Activated CD4-positive, alpha-beta memory T cell treated with anti-CD3 and anti-CD28 coated beads for 36 hours (primary cell): ENCODE measurements at places on chromosomes 11 and 22. TPM values are rescaled to one million over a fixed set of nuclear protein-coding genes. Genes with fewer than 3 reads are reported as not detected.

DNA sequence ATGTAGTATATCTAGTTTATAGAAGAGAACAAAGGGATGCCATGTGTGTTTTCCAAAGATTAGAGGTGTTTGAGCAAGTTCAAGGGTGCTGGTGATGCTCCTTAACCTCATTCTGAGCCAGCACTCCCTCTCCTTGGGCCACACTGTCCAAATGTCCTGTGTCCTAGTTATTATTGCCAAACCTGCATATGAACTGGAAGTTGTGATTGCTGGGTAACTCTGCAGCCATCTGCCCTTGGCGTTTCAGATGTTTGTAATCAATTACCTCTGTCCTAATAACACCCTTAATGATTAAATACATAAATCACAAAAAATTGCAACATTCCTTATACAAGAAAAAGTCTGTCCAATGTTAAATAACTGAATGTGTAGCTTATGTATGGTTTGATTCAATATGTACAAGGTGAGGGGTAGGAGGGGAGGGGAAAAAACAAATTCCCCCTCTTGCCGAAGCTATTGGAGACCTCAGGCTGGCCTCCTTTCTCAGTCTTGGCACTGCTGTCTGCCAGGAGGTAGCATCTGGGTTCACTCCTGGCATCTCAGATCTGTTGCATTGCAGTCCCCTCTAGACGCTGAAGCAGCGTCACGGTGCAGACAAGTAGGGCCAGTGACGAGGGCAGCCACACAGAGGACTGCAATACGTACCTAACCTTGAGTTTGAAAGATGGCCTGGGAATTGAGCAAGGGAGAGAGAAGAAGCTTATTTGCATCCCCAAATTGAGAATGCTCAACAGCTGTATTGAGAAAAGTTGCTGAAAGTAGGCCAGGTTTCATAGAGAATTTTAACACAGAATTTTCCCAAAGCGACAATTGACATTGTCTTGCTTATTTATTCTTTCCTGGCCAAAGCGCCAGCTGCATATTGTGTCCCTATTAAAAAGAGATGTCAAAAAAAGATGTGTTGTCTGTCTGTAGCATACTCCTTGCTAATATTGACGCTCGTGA, 89.6 kb upstream of the ARHGAP32 start:
- H3K36me3 ChIP-seq: no peaks in the 10 kb centered on the region
- H3K4me3 ChIP-seq: no peak overlapping the region
- H3K4me1 ChIP-seq: peaks cover 12% of the 10 kb centered on the region
- H3K27ac ChIP-seq: no peak overlapping the region

DNA sequence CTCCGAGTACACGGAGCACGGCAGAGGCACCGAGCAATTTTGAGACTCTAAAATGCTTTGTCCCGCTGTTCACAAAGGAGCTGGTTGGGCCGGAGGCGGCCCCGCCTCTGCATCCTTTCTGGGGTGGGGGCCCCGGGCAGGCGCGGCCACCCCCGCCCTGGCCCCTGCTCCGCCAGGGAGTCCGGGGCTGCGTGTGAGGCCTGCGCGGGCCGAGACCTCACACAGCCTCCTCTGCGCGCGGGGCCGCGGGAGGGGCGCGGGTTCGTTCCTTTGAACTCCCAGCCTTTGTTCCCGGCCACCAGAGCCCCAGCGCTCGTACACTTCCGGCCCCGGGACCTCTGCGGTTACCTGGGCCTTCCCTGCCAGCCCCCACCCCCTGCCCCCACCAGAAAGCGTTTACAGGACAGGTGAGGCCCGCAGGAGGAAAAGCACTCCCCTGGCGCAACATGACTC, 1.6 kb downstream of the FGF19 start:
- H3K36me3 ChIP-seq: no peaks in the 10 kb centered on the region
- peaks cover 9% of the 10 kb centered on the region for H3K4me1 ChIP-seq
- no peak for DNase-seq
- H3K27me3 ChIP-seq: peaks cover 44% of the 10 kb centered on the region
- H3K27ac ChIP-seq: no peak overlapping the region
- H3K4me3 ChIP-seq: no peak overlapping the region

GRCh38 chr11:11871991-11872401, 30.2 kb downstream of the USP47 start:
- DNase-seq: no peak
- H3K27me3 ChIP-seq: no peaks in the 10 kb centered on the region
- H3K4me3 ChIP-seq: no peak overlapping the region
- H3K4me1 ChIP-seq: peaks cover 57% of the 10 kb centered on the region

DNA sequence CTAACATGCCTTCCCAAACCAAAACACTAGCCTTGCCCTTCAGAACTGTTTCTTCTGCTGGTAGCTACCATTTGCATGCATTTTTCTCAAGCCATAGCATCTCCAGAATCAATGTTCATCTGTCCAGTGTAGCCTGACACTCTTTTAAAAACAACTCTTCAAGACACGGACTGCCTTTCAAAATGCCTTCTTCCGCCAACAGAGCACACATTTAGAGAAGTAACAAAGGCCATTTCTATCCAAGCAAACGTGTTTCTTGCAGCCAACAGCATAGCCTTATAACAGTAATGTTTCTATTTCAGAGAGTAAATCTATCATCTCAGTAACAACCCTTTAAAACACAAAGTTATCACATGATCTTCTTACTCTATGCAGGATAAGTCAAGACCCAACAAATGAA, 143.3 kb upstream of the MTMR2 start:
- no peak for DNase-seq
- H3K27me3 ChIP-seq: no peaks in the 10 kb centered on the region

- H3K27ac ChIP-seq: no peak overlapping the region
- no peaks in the 10 kb centered on the region for H3K4me1 ChIP-seq
Measured at GRCh38 chr11:1994121-1994520, 3.5 kb downstream of the H19 start.

TECTA gene
- total RNA-seq: 0.19 TPM

GRCh38 chr11:75174781-75175370, 24.0 kb downstream of the SLCO2B1 start:
- H3K27ac ChIP-seq: peak overlapping the region; percentile 28
- H3K27me3 ChIP-seq: no peaks in the 10 kb centered on the region
- peaks cover 14% of the 10 kb centered on the region for H3K4me1 ChIP-seq
- H3K36me3 ChIP-seq: no peaks in the 10 kb centered on the region

DNA sequence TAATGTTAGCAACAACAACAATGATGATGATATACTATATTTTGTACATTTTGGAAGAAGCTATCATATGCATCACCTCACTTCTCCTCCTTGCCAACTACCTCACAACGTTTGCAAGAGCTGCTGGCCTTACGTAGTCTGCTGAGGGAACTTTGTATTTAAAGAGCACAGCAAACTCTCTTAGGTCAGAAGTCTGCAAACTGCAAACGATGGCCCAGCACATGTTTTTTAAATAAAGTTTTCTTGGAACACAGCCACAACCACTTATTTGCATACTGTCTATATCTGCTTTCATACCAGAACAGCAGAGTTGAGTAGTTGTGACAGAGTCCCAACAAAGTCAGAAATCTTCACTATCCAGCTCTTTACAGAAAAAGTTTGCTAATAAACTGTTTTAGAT, 261.7 kb downstream of the TENM4 start:
- H3K27me3 ChIP-seq: peaks cover 9% of the 10 kb centered on the region
- no peak for DNase-seq
- no peak overlapping the region for H3K4me3 ChIP-seq
- H3K4me1 ChIP-seq: no peaks in the 10 kb centered on the region
- no peaks in the 10 kb centered on the region for H3K36me3 ChIP-seq
- H3K27ac ChIP-seq: no peak overlapping the region

PHLDA2 gene
- total RNA-seq: 8.3 TPM

ASRGL1 gene
- 8.2 TPM for total RNA-seq

- no peak overlapping the region for H3K27ac ChIP-seq
- H3K4me3 ChIP-seq: peak overlapping the region; percentile 30
- H3K36me3 ChIP-seq: no peaks in the 10 kb centered on the region
- peaks cover 11% of the 10 kb centered on the region for H3K4me1 ChIP-seq
- DNase-seq: no peak
- H3K27me3 ChIP-seq: peaks cover 33% of the 10 kb centered on the region
Measured at GRCh38 chr11:35945137-35945518, 1.3 kb downstream of the LDLRAD3 start.

DNA sequence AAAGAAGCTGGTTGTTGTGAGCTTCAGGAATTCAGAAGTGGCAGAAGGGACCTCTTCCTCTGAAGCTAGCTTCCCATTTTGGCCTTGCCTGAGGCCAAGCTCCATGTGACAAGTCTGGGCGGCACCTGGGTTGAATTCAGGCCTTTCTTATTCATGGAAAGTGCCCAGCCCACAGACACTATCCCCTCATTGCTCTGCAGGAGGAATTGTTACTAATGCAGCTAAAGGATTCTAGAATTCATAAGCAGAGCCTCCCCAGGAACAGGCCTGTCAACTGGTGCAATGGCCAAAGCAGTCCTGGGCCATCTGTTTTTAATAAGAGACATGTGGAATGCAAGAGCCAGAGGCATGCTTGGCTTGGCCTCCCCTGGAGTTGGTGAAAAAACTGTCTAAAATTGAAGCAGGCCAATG, 71.4 kb downstream of the SLC1A2 start:
- no peak overlapping the region for H3K4me3 ChIP-seq
- no peaks in the 10 kb centered on the region for H3K36me3 ChIP-seq
- no peaks in the 10 kb centered on the region for H3K27me3 ChIP-seq
- H3K4me1 ChIP-seq: peaks cover 42% of the 10 kb centered on the region
- DNase-seq: no peak

PEX26 gene
- 56.3 TPM for total RNA-seq

GRCh38 chr22:38834215-38834953, 9.4 kb downstream of the NPTXR start:
- no peaks in the 10 kb centered on the region for H3K36me3 ChIP-seq
- H3K27me3 ChIP-seq: no peaks in the 10 kb centered on the region
- H3K4me1 ChIP-seq: no peaks in the 10 kb centered on the region
- no peak overlapping the region for H3K4me3 ChIP-seq
- no peak overlapping the region for H3K27ac ChIP-seq
- no peak for DNase-seq

- no peak overlapping the region for H3K4me3 ChIP-seq
- no peak overlapping the region for H3K27ac ChIP-seq
- no peak for DNase-seq
- H3K4me1 ChIP-seq: peaks cover 9% of the 10 kb centered on the region
Measured at GRCh38 chr22:27853424-27853823, 51.9 kb upstream of the MN1 start.

KRTAP5-8 gene
- total RNA-seq: not detected

- H3K36me3 ChIP-seq: no peaks in the 10 kb centered on the region
- H3K4me1 ChIP-seq: no peaks in the 10 kb centered on the region
- peaks cover 9% of the 10 kb centered on the region for H3K27me3 ChIP-seq
- H3K4me3 ChIP-seq: no peak overlapping the region
- DNase-seq: no peak
Measured at GRCh38 chr11:19763330-19763729, 50.7 kb downstream of the NAV2 start.

DNA sequence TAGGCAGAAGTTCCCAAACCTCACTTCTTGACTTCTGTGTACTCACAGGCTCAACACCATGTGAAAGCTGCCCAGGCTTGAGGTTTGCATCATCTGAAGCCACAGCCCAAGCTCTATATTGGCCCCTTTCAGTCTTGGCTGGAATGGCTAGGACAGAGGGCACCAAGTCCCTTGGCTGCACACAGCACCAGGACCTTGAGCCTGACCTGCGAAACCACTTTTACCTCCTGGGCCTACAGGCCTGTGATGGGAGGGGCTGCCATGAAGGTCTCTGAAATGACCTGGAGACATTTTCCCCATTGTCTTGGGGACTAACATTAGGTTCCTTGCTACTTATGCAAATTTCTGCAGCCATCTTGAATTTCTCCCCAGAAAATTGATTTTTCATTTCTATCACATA, 288.3 kb upstream of the ZC3H12C start:
- no peaks in the 10 kb centered on the region for H3K36me3 ChIP-seq
- no peak overlapping the region for H3K4me3 ChIP-seq
- H3K27me3 ChIP-seq: no peaks in the 10 kb centered on the region
- no peaks in the 10 kb centered on the region for H3K4me1 ChIP-seq
- no peak overlapping the region for H3K27ac ChIP-seq
